ENCODE measurements at places on chromosomes 5 and 9.

DNA sequence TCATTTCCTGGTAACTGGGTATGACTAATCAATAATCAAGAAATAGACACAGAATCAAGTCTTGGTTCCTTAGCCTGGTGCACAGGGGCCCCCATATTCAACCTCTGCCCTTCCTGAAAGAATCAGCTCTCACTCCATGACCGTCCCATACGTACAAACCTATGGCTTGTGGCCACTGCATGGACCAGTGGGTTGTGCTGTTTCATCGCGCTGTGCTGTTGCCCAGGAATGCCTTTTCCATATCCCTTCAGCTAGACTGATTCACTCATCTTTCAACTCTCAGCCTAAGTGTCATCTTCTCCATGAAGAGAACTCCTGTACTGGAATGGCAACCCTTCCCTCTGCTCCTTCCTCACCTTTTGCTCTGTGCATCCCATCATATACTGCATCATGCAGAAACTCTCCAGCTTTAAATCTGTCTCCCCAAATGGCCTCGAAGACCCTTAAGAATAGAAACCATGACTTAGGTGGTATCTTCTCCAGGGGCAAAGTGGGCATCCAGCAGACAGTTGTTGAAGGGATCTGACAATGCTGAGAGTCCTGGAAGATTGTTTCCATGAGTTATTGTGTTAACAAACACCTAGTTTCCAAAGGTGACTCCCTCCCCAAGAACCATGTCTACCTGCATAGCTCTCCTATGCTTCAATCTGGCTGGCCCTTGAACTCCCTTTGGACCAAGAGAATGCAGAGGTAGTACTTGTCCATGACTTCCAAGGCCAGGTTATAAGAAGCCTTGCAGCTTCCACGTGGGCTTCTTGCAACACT lies 180.8 kb downstream of the ACTL7B start:
- DNase-seq, result no peak

DNA sequence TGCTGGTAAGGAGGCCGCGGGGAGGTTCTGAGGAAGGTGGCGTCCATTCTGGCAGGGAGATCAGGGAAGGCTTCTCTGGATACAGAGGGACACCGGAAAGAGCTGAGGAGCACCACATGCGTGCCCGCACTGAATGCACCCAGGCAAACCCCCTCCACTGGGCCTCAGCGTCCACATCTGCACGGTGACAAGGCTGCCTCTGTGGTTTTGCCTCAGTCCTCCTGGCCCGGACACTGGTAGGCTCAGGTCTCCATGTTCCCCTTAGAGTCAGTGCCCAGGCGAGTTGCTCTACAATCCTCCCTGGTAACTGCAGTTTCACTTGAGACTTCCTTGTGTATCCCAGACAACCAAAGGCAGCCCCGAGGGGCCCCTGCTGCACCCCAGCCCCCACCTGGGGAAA lies 173.3 kb downstream of the MELK start:
- no peak for DNase-seq

- no peak for DNase-seq
Observed at GRCh38 chr9:4832786-4833579, 40.2 kb downstream of the RCL1 start.

- no peak for DNase-seq
Observed at GRCh38 chr9:7906783-7907550, 107.4 kb upstream of the DMAC1 start.

GRCh38 chr5:109167586-109167985 lies 242.2 kb downstream of the PJA2 start:
- no peak for DNase-seq

GRCh38 chr9:31597977-31598376 lies 786.5 kb upstream of the ACO1 start:
- no peak for DNase-seq

- DNase-seq, result no peak
Observed at GRCh38 chr5:111976705-111977435, 219.9 kb upstream of the NREP start.

DNA sequence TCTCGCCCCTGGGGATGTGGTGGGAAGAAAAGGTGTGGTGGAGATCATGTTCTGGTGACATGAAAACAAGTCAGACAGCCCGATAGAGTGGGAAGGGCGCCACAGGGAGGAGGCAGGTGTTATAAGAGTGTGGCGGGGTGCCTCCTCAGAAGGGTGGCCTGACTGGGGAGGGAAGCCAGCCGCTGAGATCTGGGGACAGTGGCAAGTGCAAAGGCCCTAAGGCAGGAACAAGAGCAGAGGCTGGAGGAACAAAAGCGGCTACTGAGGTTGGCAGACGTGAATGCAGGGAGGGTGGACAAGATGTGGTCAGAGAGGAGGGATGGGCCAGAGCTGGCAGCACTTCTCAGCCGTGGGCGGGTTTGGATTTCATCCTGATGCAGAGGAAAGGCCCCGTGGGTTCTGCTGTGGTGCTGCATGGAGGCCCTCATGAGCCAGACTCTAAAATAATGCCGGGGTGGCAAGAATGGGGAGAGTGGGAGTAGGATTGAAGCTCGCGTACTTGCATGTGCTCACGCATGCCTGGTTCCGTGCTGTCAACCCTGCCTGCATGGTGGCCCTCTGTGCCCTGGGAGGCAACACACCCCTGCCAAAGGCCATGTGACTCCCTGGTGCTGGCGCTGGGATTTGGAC lies 89.2 kb downstream of the MVB12B start:
- DNase-seq, result no peak

GRCh38 chr9:104858271-104858670 lies 69.7 kb downstream of the ABCA1 start:
- DNase-seq, result no peak

DNA sequence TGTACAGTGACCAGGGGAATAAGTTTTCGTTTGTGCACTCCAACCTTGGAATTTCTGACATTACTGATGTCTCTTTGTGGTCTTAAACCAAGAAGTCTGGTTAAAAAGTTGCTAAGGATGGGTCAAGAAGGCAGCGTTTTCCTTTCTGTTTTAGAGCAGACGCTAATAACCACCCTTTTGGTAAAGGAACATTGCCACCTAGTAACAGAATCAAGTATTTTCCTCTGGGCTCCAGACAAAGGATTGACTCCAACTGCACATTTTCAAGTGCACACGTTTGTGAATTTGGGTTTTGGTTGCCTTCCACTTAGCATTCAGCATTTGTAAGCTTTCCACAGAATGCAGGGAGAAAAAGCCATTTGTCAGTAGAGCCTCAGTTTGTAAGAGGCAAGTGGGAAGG lies 22.2 kb upstream of the CEP78 start:
- DNase-seq, result no peak

DNA sequence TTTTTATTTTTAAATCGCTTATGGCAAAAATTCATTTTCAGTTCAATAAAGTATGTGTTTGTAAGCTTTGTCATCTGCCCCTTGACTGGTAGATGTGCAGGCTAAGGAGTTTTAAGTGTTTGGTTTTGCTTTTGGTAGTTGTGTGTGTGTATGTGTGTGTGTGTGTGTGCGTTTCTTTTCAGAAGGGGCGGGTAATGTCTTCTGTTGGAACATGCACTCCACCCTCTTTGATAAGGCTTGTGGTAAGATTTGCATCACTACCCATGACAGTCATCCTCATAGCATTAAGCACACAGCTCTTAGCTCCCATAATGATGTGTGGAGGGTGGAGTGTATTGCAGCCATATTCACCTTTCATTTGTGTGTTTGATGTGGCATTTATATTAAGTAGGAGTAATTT lies 92.1 kb upstream of the FSD1L start:
- no peak for DNase-seq

DNA sequence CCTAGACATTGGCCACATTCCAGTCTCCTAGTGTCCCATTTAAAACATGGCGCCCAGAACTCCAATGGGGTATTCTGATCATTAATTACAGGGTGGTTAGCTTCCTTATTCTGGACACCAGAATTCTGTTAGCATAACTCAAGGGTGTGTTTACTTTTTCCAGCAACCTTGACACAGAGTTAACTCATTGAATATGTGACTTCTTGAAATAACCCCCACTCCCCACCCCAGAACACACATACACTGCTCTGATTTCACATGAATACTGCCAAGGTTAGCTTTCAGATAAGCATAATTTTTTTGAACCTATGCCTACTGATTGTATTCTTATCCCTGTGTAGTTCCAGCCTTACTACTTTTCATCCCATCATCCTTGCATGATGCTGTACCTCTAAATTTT lies 151.1 kb downstream of the SMARCA2 start:
- no peak for DNase-seq

GRCh38 chr9:126219648-126220063 lies 107.0 kb upstream of the MVB12B start:
- DNase-seq, result peak; percentile 19

GRCh38 chr5:160119905-160120266 lies 636 bp upstream of the PWWP2A start:
- no peak for DNase-seq

GRCh38 chr5:101253096-101253495 lies 350.0 kb upstream of the ST8SIA4 start:
- DNase-seq, result no peak

GRCh38 chr9:114504341-114505186 lies 709 bp downstream of the WHRN start:
- DNase-seq, result peak; percentile 37

GRCh38 chr9:37852222-37852621 lies 51.6 kb downstream of the DCAF10 start:
- DNase-seq, result no peak

GRCh38 chr5:159620853-159621540 lies 290.7 kb upstream of the IL12B start:
- DNase-seq, result peak; percentile 69

DNA sequence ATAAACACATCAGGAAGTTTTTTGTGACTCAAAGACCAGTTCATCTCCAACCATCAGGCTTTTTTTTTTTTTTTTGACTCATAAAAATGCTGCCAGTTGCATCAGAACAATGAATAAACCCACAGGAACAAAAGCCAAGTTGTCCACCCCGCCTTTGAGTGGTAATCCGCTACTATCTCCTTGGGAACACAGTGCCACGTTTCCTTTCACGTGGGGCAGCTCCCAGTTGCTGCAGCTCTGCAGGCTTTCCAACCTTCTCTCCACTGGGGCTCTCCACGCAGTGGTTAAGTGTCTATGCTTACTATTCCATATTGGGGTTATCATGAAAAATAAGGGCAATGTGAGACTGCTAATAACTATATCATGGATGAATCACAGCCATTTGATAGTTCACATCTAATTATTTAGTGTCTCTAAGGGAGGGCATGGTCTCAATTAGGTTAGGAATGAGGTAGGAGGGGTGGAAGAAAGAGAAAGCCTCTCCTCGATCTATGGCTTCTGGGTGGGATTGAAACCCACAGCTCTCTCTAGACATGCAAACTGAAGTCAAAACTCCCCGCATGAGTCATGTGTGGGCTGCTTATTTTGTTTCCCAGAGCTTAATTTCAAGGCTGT lies 55.8 kb upstream of the ACTBL2 start:
- no peak for DNase-seq

GRCh38 chr5:83509540-83509939 lies 38.0 kb downstream of the VCAN start:
- no peak for DNase-seq

DNA sequence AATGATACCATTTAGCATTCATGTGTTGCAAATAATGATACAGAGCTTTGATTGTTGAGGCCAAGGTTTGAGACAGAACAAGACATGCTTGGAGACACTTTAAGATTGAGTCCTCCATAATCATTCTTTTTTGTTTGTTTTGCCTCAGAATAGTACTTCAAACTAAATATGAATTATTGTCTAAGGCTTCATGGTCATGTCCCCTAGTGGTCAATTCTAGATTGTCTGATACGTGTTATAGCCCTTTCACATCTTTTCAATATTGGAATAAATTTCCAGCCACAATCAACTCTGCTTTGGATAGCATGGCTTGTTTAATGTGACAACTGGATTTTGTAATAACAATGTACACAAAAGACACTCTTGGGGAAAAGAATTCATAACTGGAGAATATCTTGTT lies 64.2 kb downstream of the PRLR start:
- no peak for DNase-seq

DNA sequence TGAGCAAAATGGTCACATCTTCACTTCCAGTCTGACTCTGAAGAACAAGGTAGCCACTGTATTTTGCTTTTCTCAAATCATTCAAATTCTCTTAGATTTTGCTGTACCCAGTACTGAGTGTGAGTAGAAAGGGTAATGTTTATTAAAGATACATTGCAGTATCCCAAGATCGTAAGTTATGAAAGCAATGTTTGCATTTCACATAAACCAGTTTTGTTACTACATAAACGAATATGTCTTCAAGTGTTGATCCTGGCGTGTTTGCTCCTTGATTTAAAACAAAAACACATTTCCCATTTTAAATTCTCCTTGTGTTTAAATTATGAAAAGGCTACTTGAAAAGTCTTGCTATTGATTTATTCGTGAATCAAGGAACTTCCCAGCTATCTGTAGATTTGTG lies 22.0 kb downstream of the SNX30 start:
- DNase-seq, result no peak

DNA sequence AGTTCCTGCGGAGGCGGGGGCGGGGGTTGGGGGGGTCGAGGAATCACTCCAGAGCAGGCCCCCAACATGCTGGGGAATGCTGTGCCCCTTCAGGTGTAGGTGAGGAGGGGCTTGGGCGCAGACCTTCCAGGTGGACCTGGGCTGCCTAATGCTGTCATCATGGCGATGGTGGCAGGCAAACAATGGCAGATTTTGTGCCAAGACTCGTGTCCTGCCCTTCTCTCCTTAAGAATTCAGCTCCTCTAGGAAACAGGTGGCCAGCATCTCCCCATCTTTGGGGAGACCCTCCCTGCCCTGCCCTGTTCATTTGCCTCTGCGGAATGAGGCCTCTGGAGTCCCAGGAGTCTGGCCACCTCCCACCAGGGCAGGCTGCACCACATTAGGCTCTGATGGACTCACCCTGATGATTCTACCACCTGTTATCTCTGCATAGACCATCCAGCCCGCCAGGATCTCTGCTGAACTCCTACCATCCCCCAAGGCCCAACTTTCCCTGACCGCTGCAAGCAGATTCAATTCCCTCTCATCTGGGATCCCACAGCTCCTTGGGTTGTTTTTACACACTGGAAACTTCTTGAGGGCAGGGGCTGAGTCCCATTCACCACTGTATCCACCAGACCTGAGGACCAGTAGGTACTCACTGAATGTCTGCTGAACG lies 10.9 kb upstream of the SLC25A51 start:
- no peak for DNase-seq

DNA sequence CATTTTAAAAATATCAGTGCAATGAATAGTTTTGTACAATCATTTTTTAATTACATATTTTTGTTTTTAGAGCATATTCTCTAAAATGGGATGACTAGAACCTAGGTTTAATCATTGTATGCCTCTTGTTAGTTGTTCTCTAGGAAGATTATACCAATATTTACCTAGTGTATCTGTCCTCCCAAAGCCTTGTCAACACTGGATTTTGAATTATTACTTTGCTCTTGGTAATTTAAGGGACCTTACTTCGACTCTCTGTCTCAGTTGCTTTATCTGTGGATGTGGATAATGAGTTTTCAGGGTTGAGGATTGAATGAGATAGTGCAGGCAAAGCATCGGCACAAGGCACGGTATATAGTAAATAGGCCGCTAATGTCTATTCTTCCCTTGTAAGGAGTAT lies 10.9 kb upstream of the PIP5K1B start:
- DNase-seq, result no peak

- no peak for DNase-seq
Observed at GRCh38 chr5:17258431-17258830, 41.0 kb downstream of the BASP1 start.

GRCh38 chr9:18297056-18297841 lies 176.7 kb upstream of the ADAMTSL1 start:
- no peak for DNase-seq
